Stimulated activated CD8-positive, alpha-beta memory T cell treated with anti-CD3 and anti-CD28 coated beads, Interleukin-2, amount 100 ng/mL, for 48 hours (primary cell): ENCODE measurements at places on chromosomes 4 and X.

- no peak for DNase-seq
These were observed 188.0 kb downstream of the STIM2 start for GRCh38 chr4:27048429-27049238.

DNA sequence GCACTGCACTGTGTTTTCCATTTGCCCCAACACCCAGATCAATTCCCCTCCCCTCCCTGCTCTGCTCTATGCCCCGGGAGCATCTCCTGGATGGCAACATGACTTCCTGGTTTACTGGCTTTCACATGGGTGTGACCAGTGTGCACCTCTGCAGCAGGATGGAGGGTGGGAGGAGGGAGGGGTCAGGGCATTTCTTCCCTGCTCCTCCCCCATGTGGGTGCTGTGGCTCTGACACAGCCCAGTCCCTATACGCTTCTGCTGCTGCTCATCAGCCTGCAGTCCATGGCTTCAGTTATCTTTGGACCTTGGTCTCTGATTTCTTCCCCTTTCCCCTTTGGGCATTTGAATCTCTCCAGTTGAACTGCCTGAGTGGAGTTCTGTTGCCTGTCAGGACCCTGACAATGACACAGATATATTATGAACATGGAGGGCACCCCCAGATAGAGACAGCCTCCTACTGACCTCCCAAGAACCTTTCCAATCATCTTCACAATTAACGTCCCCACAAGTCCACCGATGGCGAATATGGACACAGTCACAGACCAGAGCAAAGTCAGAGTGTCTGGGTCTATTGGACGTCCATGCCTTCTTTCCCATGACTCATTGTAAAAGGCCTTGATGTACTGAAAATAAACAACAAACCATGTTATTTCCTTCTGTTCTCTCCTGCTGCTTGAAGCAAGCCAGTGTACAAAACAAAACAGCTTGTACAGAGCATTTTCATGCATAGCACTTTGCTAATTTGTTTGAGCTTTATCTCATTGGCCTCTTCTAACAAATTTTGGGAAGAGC is 24.8 kb downstream of the SLC2A9 start:
- DNase-seq = no peak

DNA sequence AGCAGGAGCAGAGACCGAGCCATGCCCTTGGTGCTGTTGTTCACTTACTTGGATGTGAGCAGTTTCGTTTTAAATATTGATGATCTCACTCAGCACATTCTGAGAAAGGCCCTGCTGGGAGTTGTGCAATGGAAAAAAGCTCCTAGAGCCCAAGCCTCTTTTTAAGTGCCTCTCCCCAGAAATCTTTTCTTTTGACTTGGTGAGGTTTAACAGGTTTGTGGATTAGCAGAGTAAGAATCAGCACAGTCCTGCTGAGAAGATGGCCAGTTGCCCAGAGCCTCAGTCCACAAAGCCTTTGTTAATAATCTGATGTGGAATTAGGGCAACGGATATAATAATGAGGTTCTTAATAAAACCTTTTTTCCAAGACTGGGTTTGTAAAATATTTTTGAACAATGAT is 157.5 kb upstream of the ATP6AP2 start:
- no peak for DNase-seq

DNA sequence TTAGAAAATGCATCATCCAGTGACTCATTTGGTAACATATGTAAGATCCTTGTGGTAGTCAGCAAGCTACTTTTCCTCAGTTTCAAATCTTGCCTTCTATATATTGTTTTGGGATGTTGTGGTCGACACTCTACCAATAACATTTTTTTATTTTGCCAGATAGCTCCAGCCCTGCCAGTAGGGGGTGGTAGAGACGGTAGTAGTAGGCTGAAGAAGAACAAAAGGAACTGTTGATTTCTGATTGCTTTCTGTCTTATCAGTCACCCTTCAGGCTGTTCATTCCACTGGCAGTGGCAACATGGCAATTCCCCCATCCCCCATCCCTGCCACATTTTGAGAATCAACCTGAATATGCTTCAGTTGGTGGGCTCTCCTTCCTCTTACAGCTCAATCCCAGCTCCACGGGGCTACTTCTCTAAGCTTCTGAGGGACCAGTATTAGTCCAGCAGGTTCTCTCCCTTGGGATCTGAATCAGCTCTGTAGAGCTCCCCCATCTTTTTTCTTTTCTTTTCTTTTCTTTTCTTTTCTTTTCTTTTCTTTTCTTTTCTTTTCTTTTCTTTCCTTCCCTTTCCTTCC is 171.5 kb upstream of the VEGFC start:
- DNase-seq = no peak

DNA sequence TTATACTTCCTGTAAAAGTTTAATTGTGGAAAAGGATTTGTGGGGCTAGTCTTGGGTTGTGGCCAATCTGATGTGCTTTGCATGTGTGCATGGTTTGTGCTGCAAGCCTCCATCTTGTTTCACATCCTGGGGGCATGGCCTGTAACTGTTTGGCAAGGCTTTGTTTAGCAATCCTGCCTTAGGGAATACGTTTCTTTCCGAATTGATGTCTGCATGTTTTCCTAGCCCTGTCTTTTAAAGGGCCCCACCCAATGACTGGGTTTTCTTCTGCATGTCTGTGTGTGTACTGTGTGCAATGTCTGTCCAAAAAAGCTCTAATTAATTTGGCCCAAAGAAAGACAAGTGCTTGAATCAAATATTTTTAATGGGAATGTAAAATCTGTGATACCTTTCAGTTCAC is 74.6 kb upstream of the MID1IP1 start:
- DNase-seq = no peak

GRCh38 chrX:73563738-73564068 is 706 bp downstream of the CHIC1 start:
- no peak for DNase-seq

DNA sequence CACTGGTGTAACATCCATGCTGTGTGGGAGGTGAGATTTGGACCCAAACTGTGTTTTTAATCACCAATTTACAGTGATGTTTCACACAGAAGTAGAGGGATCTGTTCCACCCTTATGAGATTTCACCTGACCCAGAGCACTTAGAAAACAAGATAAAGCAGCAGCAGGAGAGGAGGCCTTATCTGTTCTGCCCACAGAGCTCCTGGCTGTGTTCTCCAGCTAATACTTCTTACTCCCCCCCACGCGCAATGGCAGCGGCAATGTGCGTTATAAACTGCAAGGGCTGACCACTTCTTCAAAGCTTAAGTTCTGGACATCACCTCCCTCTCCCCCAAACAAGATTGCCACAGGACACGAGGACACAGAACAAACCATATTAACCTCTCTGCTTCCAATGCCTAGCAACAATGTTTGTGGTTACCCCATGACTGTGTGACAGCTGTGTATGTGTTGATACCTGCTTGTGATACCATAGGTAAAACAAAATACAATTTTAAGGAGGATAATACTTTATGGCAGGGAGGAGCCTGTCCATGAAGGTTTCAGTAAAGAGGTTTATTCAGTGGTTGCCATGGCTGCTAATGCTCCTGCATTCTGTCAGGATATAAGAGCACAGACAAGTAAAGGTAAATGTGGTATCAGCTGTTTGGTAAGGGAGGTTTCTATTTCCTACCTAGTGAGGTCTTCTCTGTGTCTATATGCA is 210.0 kb downstream of the SOWAHB start:
- no peak for DNase-seq

DNA sequence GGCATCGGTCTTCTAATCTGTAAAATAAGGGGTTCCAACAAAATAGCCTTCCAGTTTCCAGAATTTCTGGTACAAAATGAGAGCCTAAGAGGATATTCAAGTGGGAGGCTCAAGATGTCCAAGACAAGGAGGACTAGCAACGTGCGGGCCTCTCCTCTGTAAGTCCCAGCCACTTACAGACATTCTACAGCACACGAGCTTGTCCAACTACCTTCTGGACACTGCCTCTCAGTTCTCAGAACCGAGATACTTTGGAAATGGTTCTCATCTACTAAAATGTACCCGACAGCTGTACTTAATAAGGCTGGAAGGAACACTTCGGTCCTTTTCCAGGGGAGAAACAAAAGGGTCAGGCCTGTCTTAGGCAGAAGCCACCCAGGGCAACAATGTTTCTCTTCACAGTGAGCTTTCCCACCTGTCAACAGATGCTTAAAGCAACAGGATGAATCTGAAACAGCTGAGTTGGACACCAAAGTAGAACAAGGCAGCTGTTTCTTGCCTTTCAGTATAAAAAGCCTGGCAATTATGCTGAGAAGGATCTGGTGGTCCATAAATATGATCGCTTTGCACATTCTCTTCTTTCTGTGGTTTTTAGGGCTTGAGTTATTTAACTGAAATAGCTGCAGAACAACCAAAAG is 127.0 kb downstream of the HS6ST2 start:
- DNase-seq = no peak

DNA sequence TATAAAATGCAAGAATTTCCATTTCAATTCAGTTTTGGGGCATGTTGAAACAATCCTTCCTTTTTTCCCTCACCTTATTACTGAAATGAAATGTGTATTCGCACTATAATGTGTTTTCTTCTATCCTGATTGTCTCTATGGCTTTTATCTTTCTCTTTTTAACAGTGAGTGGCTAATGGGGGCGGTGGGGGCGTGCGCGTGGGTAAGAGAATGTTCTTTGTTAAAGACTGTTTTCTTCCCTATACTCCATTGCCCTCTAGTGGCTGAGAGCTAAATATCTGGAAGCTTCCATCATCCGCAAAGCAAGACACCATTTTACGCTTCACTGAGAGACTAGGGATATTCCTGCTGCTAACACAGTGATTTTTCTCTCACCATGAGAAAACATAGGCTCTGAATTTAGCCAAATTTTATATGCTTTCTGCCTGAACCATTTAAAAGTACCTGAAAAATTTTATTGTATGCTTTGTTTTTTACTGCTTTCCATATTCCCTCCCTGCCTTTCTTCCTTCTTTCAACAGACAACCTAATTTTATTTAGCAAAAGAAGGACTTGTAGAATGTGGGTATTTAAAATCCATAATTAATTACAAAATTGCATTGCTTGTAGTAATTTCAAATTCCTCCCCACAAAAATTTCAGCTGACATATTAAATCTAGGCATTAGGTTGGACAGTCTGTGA is 194.0 kb downstream of the GASK1B start:
- DNase-seq = no peak

- no peak for DNase-seq
These were observed 14.5 kb upstream of the MAML3 start for GRCh38 chr4:140168474-140168873.

- DNase-seq = no peak
These were observed 24.7 kb upstream of the IL13RA1 start for GRCh38 chrX:118702741-118703140.

DNA sequence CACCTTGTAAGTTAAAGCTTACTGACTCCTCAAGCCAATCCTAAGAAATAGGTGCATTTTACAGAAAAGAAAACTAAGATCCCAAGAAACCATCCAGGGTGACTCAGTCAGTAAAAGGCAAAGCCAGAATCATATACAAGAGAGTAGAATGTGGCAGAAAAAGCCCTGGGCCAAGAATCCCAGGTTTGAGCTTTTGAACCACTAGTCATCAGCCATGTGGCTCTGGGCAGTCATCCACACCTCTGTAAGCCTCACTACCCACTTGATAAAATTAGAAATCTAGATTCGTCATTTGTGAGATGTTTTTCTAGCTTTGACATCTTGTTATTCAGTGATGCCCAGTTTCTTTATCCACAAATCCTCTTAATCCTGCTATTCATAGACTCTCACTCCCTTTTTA is 122.2 kb upstream of the PDE5A start:
- no peak for DNase-seq

- DNase-seq = no peak
These were observed 5.5 kb downstream of the USP9X start for GRCh38 chrX:41090568-41091238.

DNA sequence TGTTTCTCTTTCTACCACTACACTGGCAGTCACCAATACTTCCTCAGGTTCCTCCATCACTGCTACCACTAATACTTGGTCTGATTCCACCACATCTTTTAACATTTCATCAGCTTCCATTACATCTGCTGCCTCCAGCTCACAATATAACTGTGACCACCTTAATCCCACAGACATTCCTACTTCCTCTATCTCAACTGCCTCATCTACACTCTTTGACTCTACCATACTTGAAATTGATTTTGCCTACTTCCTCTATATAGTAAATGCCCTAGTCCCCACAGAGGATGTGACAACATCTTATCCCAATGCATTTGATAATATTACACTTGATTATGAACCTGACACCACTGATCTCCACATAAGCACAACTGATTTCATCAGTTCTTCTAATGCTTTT is 29.0 kb downstream of the OPRPN start:
- no peak for DNase-seq

DNA sequence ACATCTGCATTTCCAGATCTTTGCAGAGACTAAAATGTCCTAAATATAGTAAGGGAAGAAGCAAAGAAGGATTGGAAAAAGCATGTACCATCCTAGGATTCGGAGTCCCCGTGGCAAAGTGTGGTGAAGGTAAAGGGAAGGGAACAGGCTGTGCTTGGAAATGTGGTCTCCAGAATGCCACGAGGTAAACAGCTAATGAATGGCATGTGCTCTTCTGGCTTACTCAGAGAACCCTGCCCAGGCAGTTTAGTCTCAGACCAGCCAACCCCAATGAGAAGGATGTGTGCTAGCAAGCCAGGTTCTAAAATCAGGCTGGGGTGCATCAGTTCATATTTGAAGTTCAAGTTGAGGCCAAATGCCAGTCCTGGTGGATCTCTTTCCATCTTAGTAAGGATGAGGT is 113.1 kb downstream of the RS1 start:
- DNase-seq = no peak

DNA sequence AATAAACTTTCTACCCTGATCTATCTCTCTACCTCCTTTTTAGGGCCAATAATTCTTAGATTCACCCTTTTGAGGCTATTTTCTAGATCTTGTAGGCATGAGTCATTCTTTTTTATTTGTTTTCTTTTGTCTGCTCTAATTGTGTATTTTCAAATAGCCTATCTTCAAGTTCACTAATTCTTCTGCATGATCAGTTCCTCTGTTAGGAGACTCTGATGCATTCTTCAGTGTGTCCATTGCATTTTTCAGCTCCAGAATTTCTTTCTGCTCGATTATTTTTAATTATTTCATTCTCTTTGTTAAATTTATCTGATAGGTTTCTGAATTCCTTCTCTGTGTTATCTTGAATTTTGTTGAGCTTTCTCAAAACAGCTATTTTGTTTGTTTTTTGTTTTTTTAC is 11.3 kb downstream of the CXorf58 start:
- DNase-seq = no peak

GRCh38 chr4:122010610-122011009 is 58.8 kb upstream of the TRPC3 start:
- DNase-seq = no peak

GRCh38 chr4:27846951-27847350 is 986.3 kb downstream of the STIM2 start:
- DNase-seq = no peak
